ENCODE measurements at places on chromosomes 3 and 15.

GRCh38 chr3:192170659-192171058 is 556.7 kb downstream of the FGF12 start:
- DNase-seq = no peak

- no peak for DNase-seq
Measured at GRCh38 chr3:10116138-10116460, 624 bp downstream of the BRK1 start.

DNA sequence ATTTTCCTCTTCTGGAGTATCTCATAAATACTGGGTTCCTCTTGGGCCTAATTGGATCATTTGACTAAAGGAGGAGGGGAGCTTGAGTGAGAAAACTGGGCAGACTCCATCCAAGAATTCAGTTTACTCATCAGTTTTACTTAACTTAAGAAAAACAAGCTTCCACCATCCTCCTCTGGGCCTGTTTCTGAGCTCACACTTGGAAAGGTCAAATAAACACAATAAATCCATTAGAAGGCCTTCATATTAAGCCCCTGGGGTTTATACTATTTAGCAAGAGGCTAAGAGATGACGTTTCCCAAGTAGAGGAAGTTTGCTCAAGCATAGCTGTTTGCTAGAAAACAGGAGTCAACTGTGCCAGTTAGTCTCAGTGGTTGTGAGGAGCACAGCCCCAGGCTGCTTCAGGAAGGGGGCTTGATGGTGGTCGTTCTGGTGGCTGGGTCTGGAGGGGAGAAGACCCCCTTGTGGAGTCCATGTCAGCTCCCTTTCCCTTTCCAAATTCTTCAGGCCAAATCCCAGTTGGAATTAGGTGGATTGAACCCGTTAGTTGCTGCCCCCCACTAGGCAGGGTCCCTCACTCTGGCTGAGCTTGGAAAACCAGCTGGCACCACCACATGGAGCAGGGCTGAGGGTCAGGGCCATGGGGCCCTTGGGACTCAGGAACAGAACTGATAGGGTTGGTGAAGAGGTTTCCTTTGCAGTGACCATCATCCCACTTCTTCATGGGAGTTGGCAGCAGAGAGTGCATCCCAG is 64.8 kb downstream of the SPSB4 start:
- DNase-seq = no peak

- no peak for DNase-seq
Measured at GRCh38 chr3:21704796-21705195, 46.2 kb downstream of the ZNF385D start.

- no peak for DNase-seq
Measured at GRCh38 chr3:196793246-196793645, 53.6 kb downstream of the PAK2 start.

DNA sequence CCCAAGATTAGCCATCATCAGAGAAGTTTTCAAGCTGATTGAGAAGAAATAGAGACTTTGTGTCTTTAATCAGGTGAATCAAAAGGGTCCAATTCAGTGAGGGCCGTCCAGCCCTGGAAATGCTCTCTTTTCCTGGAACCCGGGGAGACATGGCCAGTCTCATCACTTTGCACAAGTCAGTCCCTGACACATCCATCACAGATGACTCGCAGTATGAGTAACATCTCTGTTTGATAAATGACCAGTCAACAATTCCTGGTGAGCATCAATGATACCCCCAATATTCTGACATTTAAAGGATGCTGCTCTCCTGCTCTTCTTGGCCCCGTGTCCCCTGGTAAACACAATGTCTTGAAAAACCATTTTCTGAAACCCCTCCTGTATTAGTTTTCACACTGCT is 26.7 kb downstream of the C3orf20 start:
- DNase-seq = no peak

- no peak for DNase-seq
Measured at GRCh38 chr3:159417761-159418160, 570.9 kb upstream of the IL12A start.

- DNase-seq = no peak
Measured at GRCh38 chr3:50122661-50123391, 32.3 kb upstream of the SEMA3F start.

DNA sequence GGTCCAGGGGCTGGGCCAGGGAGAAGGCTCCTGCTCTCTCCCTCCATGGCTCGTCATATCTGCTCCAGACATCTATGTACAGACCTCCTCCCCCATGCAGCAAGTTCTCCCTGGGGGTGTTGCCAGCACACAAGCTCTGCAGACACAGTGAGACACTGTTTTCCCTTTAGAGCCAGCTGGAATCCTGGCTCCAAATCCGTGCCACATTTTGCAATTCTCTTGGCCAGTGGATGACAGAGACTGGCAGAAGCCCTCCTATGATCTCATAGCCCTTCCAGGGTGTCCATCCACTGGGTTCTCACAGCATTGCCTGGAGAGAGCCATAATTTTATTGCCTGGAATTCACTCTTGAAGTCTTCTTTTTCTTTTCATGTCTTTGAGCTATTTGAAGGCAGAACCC is 203.9 kb downstream of the TLE3 start:
- no peak for DNase-seq

DNA sequence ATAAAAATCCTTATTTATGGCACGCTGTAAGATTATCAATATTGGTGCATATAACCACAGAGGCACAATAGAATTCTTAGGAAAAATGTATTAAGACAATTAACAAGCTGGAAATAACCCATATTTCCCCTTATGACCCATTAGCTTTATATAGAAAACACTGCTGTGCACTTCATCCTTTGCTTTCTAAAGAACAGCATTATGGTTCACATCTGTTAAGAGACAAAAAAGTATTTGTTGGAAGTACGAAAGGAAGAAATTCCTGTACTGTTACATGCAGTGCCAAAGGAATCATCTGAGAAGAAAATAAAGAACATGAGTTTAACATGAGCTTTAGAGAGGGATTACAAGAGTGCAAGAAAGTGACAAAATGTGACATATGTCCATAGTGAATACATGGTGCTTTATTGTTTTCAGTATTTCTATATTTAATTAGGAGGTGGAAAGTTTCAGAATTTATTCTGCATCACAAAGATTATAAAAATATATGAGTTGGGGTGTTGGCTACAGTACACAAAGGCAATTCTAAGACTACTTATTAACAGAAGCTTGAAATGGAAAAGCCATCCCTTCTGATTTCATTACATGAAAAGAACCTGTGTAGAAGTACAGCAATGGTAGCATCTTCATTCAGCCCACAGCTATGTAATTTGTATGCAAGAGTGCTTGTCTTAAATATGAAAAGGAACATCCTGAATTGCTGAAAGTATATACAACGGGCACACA is 6.8 kb downstream of the UBE3A start:
- no peak for DNase-seq

GRCh38 chr3:52742418-52743041 is 28.2 kb downstream of the NEK4 start:
- DNase-seq = no peak

DNA sequence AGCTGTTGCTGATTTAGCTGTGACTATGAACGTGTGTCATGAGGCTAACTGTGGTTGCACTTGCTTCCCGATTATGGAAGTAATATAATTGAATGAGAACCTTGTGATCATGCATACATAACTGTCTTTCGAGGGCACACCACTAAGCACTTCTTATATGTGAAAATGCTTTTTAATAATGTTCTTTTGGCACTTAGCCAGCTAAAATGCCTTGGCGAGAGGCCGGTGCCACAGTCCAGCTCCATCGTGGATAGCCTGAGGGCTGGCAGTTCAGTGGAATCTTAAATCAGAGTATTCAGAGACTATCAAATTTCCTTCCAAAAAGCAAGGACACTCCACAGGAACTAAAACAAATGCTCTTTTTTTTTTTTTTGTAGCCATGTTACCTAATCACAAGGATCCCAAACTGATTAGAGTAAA is 161.6 kb upstream of the FRMD4B start:
- DNase-seq = no peak

DNA sequence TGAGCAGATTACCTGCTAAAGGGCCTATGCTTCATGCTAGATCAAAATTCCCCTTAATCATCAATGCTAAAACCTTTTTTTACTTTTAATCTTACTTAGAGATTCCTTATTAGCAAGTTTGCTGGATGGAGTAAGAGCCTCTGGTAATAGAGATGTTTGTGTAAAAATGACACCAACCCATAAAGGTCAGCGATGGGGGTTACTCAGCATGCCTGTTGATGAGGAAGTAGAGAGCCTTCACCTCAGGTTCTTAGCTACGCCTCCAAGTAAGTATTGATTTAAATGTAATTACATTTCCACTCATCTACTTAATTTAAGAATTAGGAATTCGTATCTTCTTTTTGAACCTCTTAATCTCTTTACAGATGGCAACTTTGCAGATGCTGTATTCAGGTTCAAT is 38.8 kb downstream of the DNAJC13 start:
- no peak for DNase-seq

DNA sequence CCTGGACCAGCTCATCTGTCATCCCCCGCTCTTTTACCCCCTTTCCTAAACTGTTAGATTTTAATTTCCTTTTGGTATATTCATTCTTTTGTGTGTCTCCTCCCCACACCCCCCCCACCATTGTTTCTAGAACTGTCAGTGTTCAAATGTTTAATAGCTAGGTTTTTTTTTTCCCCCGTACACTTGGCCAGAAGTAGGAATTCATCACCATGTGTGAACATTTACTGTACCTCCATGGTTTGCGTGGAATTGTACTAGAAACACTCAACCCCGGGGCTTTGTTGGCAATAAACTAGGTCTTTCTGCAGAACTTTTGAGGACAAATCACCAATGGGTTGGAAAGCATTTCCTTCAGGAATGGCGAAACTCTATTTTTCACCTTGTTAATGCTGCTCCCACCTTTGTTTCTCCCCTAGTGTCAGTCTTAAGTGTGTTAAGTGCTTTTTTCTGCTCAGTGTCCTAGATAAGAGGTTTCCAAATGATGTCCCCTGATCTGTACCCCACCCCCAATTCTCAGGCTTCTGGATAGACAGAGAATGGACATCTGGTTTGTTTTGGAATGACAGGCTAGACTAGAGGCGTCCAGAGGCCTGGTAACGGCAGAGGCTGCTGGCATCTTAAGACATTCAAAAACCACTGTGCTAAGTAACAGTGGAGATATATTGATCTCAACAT is 76.8 kb downstream of the SMAD3 start:
- DNase-seq = no peak

DNA sequence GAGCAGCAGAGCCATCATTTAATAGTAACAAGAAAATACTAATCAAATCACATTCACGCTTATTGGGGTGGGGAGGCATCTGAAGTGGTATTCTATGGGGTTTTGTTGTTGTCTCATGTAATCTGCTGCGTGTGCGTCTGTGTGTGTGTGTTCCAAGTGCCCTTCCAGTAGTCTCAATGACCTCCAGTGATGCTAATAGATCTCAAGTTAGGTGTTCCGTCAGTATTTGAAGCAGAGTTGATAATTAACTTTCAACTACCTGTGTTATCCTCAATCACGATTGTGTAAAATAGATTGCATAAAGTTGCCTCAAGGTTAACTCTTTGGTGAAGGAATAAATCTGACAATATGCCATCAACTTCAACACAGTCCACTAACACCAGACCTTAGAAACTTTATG is 375.0 kb downstream of the MECOM start:
- no peak for DNase-seq

- DNase-seq = no peak
Measured at GRCh38 chr15:34732430-34732829, 22.4 kb downstream of the GJD2 start.

Data from neuronal stem cell (in vitro differentiated cells).